Sciatic nerve (tissue), 2 donors: ENCODE measurements at places on chromosomes 2 and 18.

GRCh38 chr18:72762515-72763122, 105.2 kb downstream of the NETO1 start:
- DNase-seq = no peak

- no peak for DNase-seq
These were observed 106.3 kb downstream of the C2orf74 start for GRCh38 chr2:61268249-61268648.

DNA sequence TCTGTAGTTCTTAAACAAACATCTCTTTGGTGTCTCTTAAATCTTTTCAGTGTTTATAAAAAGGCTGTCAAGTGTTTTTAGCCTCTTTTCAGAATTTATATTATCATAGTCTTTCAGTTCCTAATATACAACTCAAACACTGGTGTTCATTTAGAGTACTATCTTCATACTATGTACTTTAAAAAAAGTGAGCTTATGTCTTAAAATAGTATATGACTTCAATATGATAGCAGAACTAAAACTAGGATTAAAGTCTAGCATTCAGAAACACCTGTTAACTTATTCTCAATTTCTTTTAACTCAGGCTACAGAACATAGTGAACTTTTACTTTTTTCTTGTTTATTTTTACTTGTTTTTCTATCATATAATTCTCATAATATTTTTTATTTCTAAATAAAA, 14.7 kb upstream of the IKZF2 start:
- DNase-seq = no peak

DNA sequence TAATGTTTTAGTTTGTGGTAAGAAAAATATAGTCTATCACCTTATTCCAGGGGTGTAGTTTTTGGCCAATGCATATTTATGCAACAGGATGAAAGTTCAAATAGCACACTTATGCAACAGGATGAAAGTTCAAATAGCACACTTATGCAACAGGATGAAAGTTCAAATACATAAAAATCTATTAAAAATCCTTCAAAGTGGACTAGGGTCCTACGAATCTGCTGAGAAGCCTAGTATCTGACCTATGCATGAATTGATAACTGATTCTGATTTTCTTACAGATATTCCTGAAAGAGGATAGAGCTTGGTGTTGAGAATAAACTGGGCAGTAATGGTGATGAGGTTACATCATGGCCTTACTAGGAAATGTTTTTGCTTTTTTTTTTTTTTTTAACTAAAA, 2.8 kb downstream of the PECR start:
- DNase-seq = no peak

GRCh38 chr2:109497911-109498870, 115.6 kb downstream of the SEPTIN10 start:
- DNase-seq = no peak

DNA sequence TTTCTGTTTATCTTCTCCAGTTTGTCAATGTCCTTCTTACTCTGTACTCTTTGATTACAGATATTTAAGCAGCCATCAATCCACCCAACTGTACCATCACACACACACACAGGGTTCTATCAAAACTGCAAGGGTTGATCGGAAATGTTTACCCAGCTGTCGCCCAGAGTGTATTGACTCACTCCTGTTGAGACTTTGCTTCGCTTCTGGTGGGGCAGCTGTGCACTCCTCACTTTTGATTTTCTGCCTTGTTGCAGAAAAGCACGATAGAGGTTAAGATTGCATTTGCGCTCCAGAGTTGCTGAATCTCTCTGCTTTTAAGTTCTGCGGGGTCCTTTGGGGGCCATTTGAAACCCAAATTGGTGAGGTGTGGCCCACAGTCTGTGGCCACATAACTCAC, 216.2 kb downstream of the SETBP1 start:
- no peak for DNase-seq

DNA sequence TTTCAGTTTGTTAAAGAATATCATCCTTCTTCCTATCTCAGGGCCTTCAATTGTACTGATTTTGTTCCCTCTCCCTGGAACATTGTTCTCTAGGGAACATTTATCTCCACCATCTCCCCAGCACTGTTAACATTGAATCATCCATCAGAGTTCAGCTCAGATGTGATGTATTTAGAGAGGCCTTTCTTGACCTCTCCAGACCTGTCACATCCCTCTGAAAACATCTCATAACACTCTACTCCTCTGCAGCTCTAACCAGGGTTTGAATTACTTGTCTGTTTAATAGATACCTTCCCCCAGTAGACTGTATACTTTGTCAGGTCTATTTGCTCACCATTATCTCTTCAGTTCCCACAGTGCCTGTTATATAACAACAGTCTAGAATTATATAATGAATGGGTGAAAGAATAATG, 98.6 kb downstream of the GALNT1 start:
- DNase-seq = no peak

DNA sequence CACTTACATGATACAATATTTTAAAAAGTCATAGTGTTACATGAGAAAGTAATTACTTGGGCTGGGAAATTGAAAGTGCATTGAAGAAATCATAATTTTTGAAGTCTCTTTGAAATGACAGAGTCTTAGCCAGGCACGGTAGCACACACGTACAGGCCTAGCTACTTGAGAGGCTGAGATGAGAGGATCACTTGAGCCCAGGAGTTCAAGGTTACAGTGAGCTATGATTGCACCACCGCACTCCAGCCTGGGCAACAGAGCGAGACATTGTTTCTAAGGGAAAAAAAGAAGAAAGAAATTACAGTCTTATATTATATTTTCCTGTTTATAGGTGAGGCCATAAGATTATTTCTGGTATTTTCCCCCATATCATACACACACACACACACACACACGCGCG, 9.2 kb upstream of the IAH1 start:
- no peak for DNase-seq

- no peak for DNase-seq
These were observed 7.3 kb upstream of the SLC39A10 start for GRCh38 chr2:195649629-195650190.
